ENCODE measurements at places on chromosomes 3 and 15.

- no peak for DNase-seq
These were observed 244.4 kb downstream of the UACA start for GRCh38 chr15:70519004-70519365.

- no peak for DNase-seq
These were observed 33.1 kb downstream of the ZNF592 start for GRCh38 chr15:84781495-84781894.

GRCh38 chr15:56653787-56654186 is 79.5 kb downstream of the ZNF280D start:
- DNase-seq, result no peak

DNA sequence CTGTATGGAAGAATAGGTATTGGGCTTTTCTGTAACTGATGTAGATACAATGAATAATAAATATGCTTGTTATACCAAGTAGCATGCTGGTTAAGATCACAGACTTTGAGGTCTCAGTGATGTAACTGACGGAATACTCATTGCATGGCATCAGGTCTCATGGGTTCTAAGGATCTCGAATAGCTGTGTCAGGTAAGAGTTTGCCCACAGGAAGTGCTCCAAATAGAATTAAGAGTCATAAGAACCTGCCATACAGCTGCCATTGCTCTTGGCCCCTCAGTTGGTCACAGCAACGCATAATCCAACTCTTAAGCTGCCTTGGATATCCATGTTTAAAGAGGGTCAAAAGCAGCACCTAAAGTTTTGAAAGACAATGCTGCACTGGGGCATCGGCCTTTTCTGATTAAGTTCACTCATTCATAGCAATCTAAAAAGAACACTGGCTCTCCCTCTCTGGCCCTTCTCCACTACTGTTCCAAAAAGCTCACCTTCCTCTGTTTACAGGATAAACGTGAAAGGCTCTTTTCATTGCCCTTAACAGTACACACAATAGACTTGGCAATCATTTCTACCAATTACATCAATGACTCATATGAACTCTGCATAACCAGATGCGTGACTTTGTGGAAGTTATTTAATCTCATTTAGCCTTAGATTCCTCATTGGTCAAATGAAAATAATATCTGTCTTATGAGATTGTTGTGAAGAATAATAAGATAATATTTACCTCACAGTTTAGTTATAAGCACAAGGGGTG is 74.6 kb downstream of the ZBTB20 start:
- DNase-seq, result no peak

DNA sequence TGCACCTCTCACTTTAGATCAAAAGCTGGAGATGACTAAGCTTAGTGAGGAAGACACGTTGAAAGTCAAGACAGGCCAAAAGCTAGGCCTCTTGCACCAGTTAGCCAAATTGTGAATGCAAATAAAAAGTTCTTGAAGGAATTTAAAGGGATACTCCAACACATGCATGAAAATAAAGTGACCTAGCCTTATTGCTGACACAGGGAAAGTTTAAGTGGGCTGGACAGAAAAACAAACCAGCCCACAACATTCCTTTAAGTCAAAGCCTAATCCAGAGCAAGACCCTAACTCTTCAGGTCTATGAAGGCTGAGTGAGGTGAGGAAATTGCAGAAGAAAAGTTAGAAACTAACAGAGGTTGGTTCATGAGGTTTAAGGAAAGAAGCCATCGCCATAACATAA is 100.6 kb upstream of the PSMD6 start:
- no peak for DNase-seq

GRCh38 chr3:155744010-155744625 is 753 bp downstream of the PLCH1 start:
- peak; percentile 50 for DNase-seq

DNA sequence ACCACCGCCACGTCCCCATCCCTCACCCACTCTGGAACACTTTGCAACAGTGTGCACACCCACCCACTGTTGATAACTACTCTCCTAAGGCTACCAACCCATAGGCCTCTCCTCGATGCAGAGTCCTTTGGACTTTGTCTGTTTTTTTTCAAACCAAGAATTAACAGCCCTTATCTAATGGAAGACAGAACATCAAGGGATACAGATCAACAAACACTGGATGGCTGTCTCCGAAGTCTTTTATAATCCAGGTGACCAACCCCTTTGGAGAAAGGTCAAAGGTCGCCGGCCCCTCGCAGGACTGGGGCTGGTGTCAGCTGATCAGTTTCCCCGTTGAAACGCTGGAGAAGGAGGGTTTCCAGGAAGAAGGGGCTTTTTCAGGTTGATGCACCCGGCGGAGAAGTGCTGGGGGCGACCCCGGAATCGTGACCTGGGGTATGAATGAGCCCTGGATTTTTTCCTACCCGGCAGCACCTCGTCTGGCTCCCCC is 532 bp downstream of the B4GALT4 start:
- DNase-seq, result peak; percentile 21

DNA sequence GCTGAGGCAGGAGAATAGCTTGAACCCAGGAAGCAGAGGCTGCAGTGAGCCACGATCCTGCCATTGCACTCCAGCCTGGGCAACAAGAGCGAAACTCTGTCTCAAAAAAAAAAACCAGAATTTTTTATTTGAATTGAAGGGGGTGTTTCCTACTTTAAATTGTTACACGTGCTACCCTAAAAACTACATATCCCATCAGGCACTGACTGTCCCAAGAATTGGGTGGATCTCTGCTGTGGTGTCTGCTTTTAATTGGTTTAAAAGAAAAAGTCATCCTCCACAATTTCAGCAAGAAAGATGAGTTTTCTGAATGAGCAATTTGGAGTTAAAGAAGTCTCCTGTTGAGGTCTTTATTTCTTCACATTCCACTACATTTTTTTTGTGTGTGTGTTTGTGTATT is 2.1 kb downstream of the PDIA3 start:
- no peak for DNase-seq

- DNase-seq, result peak; percentile 66
These were observed 51.1 kb downstream of the CGNL1 start for GRCh38 chr15:57427367-57427821.

- no peak for DNase-seq
These were observed 88.2 kb upstream of the TSC22D2 start for GRCh38 chr3:150319900-150320299.

DNA sequence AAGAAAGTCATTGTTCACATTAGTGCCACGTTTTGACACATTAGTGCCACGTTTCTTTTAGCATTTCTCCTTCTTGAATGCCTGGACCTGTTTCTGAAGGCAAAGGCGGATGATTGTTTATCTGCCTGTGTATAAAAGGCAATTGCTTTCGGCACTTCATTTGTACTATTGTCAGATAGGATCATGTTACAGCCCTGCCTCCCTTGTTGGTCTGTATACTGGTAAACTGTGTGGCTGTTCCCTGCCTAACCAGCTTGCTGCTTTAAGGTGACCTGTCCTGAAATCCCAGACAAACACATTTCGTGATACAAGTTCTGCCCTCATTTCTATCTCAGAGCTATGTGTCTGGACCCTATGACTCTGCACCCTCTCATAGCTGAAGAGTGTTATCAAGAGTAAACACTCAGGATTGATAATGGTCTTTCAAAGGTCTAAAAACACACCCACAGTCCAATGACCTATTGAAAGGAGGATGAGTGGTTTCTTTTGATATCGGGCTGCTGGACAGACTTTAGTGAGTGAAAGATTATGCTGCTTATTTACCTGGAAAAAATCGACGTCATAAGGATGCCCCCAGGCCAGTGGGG is 276.3 kb upstream of the MCTP2 start:
- DNase-seq, result no peak

DNA sequence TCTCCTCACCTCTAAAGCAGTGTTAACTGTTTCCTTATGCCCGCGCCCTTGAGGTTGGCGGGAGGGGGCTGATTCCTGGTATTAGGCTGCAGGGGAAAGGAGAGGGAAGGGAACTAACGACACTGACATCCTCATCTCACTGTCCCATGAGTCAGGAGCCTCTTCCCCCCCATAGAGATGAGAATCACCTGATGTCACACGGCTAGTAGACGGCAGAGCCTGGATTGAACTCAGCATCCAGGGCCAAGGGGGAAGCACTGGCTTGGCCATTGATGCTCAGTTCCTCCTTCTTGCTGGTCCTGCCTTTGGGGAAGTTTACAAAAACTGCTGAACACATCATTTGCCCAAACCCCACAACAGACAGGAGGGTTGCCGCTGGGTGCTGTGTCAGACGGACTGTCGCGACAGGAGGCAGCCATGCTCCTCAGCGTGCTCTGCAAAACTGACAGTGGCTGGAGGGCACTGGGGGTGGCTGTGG is 38.5 kb downstream of the IDH2 start:
- DNase-seq, result no peak

DNA sequence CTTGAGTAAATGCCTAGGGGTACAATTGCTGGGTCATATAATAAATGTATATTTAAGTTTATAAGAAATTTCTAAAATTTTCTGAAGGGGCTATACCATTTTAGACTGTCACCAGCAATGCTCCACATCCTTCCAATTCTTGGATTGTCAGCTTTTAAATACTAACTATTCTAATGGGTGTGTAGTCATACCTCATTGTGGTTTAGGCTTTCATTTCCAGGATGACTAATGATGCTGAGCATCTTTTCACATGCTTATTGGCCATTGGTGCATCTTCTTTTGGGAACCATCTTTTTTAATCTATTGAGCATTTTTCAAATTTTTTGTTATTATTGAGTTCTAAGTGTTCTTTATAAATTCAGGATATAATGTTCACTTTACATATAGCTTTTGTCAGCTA is 52.5 kb upstream of the CORO2B start:
- no peak for DNase-seq

- DNase-seq, result no peak
These were observed 292.9 kb downstream of the TLE3 start for GRCh38 chr15:69804786-69805185.

DNA sequence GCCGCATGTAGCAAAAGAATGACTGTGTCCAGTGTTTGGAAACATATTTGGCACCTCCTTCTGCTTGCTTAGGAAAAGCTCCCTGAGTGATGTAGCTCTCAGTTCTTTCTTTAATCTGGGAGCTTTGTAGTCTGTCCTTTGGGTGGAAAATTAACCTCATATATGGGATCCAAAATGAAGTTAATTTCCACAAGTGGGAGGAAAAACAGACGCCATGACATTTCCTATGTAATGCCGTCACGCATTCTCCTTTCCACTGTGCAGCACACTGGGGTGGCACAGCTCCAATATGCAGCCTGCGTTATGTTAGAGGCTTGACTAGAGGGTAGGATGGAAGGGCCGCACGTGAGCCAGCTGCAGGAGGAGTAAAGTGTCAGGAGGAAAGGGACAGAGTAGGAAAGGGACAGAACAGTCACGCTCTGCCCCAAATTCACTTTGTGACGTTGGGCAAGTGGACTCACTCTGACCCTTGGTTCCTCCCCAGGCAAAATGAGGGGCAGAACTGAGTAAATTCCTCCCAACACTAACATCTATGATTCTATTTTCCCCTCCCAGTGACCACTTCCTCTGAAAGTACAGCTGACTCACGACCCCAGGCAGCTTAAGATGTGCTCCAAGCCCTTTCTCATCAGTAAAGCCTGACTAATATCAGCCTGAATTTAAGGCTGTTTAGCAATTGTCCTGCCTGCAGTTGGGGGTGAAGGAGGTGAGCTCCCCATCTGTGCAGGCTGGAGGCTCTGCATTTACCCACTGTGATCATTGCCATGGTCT is 176.5 kb upstream of the PFN2 start:
- DNase-seq, result peak; percentile 67

- no peak for DNase-seq
These were observed 87.8 kb upstream of the UBE2E2 start for GRCh38 chr3:23115171-23115877.

DNA sequence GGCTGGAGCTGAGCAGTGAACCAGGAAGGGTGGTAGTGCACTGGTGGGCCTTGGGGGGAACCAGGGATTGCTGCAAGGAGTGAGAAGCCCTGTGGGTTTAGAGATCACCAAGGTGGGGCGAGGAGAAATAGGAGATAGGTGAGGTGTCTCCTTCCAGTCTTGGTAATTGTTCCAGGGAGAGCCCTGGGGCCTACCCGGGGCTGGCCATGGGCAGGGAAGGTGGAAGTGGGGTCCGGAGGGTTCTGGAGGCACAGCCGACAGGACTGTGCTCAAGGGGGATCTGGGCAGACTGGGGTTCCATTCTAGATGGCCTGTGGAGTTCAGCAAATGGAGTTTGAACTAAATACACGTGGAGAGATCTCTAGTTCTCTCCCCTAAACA is 4.5 kb downstream of the CHST13 start:
- peak; percentile 6 for DNase-seq

DNA sequence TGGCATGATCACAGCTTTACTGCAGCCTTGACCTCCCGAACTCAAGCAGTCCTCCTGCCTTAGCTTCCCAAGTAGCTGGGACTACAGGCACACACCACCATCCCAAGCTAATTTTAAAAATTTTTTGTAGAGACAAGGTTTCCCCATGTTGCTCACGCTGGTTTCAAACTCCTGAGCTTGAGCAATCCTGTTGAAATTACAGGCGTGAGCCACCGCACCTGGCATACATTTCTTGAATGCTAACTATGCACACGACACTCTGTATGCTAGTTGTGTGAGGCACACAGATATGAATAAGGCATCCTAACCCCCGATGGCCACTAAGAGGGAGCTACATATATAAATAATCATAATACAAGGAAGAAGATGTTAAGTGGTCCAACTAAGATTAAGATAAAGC is 64.9 kb downstream of the CDC25A start:
- DNase-seq, result no peak

DNA sequence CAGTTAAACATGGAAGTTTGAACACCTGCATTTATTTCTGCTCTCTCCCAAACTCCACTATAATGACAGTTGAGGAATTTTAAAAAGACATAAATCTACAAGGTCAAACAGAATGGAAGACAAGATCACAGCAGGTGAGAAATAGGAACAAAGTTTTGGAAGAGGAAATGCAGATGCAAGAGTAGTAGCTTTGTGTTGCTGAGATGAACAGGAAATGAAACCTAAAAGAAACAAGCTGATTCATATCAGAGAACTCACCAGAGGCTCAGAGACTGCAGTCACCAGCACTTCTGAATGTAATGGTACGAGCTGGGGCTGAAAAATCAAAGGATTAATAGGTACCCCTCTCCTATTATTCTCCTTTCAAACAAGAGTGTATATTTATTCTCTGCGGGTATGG is 459.9 kb downstream of the RAP2B start:
- DNase-seq, result no peak

GRCh38 chr15:66131200-66131599 is 122.3 kb downstream of the MEGF11 start:
- no peak for DNase-seq

GRCh38 chr3:108518895-108519294 is 8.5 kb upstream of the MYH15 start:
- no peak for DNase-seq

- DNase-seq, result no peak
These were observed 66.3 kb downstream of the CRYGS start for GRCh38 chr3:186477876-186478275.

GRCh38 chr3:16400106-16400931 is 113.2 kb downstream of the RFTN1 start:
- no peak for DNase-seq

- DNase-seq, result no peak
These were observed 19.3 kb upstream of the SLC4A7 start for GRCh38 chr3:27503526-27503925.

GRCh38 chr3:172166890-172167289 is 127.5 kb downstream of the FNDC3B start:
- no peak for DNase-seq
